ENCODE measurements at places on chromosomes 6 and 20.

DNA sequence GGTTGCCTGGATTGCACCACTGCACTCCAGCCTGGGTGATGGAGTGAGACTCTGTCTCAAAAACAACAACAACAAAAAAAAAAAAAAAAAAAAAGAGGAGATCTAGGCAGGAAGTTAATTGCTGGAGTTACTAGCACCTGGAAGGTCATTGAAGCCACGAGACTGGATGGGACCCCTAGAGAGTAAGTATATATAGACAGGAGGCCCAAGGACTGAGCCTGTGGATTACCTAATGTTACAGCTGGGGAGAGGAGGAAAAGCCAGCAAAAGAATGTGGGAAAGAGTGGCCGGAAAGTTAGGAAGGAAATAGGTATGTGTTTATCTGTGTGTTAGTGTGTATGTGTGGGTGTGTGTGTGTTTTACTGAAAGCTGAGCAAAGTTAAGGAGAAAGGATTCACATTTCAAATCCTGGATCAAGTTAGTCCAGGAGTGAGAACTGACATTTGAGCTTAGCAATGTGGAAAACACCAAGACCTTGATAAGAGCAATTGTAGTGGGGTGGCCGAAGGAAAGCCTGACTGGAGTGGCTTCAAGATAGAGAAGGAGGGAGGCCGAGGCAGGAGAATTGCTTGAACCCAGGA, 38.4 kb downstream of the ANKRD6 start:
- no peak for DNase-seq

GRCh38 chr6:11869672-11870340, 91.2 kb upstream of the ADTRP start:
- DNase-seq, result no peak

- DNase-seq, result no peak
These were observed 29.8 kb downstream of the ADGRG6 start for GRCh38 chr6:142331601-142332000.

- DNase-seq, result no peak
These were observed 36.3 kb downstream of the HEBP2 start for GRCh38 chr6:138440296-138440695.

DNA sequence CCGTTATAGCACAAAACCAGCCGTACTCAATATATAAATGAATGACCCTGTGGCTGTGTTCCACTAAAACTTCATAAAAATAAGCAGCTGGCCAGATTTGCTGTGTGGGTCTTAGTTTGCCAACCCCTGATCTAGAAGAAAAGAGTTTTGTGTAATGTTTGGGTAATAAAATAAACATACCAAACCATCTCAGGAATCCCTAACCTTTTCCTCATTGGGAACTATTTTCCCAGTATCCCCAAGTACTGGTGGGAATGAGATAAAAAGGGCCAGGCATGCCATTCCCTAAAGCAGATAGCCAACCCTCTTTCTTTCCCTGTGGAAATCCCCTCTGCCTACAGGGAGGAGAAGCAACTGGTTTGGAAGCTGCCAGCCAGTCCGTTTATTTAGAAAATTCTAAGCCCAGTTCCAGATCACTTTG, 169.1 kb upstream of the AKAP12 start:
- peak; percentile 61 for DNase-seq

DNA sequence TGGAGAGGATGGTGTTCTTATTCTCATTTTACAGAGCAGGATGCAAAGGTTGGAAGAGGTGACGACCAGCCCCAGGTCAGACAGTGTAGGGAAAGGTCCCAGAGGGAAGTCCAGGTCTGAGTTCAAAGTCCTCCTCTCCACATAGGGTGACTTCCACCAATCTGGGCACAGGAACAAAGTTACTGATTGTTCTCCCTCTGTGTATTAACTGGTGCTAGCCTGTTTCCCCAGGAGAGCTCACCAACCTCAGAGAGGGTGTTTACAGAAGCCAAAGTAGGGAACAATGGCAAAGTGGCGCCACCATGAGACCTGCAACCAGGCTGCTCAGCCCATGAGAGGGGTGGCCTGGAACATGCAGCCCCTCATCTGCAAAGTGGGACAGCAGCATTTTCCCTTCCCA, 16.8 kb upstream of the SIRPB1 start:
- DNase-seq, result no peak

- peak; percentile 41 for DNase-seq
These were observed 79.2 kb upstream of the BACH2 start for GRCh38 chr6:90375681-90376439.

DNA sequence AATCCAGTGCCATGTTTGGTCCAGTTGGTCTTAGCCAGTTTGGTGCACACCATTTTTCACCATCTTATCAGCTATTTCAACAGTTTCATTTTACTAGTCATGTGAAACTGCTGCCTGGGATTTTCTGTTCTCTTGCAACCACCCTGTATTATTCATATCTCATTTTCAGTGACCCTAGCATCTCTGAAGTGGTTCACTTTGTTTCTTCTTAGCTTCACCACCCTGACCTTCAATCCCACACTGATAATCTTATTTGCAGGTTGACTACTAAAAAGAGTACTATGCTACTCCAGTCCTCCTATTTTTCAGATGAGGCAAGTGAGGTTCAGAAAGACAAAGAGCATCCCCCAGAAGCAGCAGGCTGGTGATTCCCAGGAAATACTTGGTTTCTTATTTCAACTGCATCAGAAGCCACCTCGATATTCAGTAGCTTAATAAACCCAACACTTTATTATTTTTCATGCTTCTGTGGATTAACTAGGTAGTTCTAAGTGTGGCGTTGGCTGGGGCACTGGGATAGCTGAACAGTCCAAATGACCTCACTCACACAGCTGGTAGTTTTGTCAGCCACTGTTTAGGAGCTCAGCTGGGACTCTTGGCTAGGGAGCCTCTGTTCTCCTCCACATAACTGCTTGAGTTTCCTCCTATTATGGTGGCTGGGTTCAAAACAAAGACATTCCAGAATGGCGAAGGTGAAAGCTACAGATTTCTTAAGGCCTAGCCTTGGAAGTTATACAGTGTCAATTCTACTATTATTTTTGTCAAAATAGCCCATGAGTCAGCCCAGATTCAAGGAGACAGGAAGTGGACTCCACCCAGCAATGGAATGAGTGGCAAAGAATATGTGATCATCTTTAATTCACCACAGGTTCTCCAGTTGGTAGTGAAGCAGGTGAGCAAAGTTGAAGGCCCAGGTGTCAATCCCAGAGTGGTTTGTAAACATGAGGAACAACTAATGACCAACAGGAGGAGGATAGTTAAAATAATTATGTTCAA, 40.6 kb downstream of the BPIFB4 start:
- DNase-seq, result no peak

DNA sequence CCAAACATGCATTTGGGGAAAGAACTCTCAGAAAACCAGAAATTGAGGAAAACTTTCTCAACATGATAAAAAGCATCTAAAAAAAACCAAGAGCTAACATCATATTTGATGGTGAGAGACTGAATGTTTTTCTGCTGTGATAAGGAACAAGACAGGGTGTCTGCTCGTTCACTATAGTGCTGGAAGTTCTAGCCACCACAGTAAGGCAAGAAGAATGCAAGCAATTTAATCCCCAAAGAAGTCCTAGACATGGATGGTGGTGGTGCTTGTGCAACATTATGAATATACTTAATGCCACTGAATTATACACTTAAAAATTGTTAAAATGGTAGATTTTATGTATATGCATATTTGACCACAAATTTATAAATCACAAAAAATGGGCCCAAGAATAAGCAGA, 53.4 kb downstream of the LYRM2 start:
- no peak for DNase-seq

GRCh38 chr20:63854766-63855362, 6.4 kb upstream of the ABHD16B start:
- no peak for DNase-seq

GRCh38 chr6:29675561-29675960, 5.4 kb downstream of the ZFP57 start:
- no peak for DNase-seq

DNA sequence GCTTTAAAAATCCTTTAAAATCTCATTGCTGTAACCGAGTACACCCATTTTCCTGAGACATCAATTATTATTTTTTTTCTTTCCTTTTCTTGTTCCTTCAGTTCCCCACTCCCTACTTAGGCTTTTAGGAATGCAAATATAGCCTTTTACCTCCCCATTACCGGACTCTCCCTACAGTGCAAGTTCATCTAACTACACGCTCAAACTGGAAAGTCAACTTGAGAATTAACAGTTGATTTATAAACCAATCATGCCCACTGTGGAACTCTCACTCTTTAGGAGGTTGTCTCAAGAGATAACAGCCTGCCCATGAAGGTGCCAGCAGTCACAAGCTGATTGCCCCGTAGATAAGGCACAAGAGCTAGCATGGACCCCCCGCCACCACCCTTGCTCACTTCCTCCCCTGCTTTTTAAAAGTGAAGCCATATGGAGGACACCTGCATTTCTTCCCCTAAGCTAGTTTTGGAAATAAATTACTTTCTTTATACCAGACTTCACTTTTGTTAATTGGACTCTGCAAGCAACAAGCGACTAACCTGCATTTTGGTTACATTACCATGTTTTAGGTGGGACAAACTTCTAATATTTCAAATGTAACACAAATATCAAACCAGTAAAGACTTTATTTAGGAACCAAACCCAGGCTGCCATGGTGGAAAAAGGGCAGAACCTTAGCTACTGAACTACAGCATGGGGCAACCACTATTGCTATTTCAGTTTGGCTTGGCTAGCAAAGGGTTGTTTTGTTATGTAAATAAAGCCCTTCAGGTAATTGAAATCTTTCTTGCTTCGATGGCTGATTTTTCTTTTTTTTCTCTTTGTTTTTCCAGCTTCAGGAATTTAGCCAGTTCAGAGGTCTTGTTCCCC, 34.9 kb downstream of the UBD start:
- DNase-seq, result no peak

- DNase-seq, result no peak
These were observed 24.0 kb downstream of the HLA-DPA1 start for GRCh38 chr6:33049323-33050013.

DNA sequence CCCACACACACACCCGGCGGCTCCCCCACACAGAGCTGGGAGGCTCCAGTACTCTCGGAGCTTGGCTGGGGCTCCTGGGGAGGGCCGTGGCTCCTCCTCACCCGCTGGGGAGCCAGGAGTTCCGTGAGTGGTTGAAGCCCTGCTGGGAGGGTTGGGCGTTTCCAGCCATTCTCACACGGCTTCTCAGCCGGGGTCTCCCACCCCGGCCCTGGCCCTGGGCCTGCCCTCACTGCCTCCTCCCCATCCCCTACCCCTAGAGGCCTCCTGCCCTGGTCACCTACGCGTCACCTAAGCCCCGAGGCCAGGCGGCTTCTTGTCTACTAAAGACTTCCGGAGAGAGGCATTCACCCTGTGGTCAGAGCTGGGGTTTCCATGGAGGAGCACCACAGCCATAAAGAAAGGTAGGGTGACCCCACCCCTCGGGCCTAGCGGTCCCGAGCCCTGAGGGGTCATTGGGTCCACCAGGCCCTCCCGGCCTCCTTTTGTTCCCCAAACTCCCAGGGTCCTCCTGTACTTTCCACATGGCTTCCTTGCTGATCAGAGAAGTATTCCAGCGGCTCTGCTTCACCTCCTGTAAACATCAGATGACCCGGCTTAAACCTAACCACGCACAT, 99.3 kb downstream of the TTLL2 start:
- DNase-seq, result no peak

GRCh38 chr20:58851221-58851968, 693 bp upstream of the GNAS-AS1 start:
- no peak for DNase-seq

DNA sequence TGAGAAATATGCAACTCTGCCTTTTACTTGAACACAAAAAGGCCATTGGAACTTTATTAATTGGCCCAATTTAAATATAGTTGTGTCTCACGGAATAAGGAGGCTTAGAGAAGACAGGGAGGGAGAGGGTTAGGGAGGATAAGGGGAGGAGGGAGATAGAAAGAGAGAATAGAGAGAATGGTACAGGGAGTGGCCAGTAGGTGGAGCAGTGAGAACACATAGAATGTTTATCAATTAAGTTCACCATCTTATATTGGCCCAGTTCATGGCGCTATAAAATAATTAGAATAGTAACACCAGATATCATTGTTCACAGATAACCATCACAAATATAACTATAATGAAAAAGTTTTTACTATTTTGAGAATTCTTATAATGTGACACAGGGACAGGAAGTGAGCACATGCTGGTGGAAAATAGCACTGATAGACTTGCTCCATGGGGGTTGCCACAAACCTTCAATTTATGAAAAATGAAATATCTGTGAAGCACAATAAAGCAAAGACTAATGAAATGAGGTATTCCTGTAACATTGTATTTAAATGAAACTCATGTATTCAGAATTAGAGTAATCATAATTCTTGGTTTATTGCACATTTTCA, 374.1 kb upstream of the MANEA start:
- DNase-seq, result no peak

DNA sequence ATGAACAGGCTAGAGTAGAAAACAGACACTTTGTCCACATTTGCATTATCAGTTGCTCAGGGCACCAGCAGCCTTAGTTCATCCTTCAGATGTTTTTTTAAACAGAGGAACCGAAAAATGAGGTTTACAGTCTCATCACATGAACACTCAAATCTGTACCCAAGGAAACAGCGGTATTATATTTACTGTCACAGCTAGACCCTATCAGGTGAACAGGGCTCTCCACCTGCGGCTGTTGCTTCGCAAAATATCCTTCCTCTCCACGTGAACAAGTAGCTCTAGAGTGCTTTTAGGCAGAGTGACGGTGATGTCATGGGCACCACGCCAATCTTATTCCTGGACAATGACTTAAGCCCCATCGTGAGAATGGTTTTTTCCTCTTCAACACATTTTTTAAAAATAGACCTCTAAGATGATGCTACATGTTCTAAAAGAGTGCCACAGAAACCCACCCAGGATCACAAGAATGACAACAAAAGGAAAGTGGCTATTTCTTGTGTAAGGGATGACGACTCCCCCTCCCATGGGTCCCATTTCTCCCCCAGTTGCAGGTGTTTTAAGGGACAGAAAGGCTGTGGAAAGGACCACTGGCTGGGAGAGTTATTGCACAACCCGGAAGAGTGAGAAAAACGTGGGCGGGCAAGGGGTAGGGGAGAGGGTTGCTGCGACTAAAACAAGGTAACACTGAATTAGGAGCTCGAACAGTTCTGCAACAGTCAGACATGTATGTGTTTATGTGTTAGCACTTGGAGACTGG, 77.7 kb downstream of the EFHC1 start:
- no peak for DNase-seq

GRCh38 chr6:54846857-54847674, 495 bp downstream of the FAM83B start:
- DNase-seq, result no peak

GRCh38 chr6:115750292-115750691, 310.4 kb downstream of the FRK start:
- DNase-seq, result no peak

- DNase-seq, result no peak
These were observed 121.7 kb downstream of the OLIG3 start for GRCh38 chr6:137372532-137372931.

- DNase-seq, result peak; percentile 75
These were observed 329.8 kb upstream of the SOX4 start for GRCh38 chr6:21263531-21264287.

DNA sequence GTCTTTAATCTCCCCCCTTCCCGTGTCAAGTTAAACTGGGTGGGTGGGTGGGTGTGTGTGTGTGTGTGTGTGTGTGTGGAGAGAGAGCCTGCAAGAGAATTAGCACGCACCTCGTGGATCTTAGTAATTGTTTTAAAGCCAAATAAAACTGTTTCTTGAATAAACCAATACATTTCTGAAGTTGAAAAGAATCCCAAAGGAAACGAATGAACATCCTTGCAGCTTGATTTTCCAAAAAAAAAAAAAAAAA, 381 bp upstream of the BICRAL start:
- DNase-seq, result no peak

All from AG09309 (cell line).